Stimulated activated CD8-positive, alpha-beta memory T cell treated with anti-CD3 and anti-CD28 coated beads, Interleukin-2, amount 100 ng/mL, for 48 hours (primary cell): ENCODE measurements at places on chromosomes 4 and X.

DNA sequence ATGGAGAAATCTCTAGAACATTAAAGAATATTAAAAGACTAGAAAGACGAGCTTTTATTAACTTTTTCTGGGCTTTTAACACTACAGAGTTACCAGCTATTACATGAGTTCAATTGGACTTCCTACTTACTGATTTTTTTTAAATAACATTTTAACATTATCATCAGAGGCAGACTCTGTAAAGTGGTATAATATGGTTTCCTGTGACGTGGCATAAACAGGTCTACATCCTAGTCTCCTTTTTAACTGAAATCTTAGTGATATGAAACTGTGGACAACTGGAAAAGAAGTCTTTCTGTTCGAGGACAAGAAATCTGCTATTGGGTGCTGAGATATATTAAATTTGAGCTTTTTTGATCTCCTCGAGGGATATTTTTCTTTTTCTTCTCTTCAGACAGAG lies 48.7 kb upstream of the ABCG2 start:
- no peak for DNase-seq

GRCh38 chrX:111352424-111352823 lies 59.6 kb downstream of the DCX start:
- no peak for DNase-seq

GRCh38 chr4:44632733-44633132 lies 18.7 kb downstream of the YIPF7 start:
- DNase-seq, result no peak

DNA sequence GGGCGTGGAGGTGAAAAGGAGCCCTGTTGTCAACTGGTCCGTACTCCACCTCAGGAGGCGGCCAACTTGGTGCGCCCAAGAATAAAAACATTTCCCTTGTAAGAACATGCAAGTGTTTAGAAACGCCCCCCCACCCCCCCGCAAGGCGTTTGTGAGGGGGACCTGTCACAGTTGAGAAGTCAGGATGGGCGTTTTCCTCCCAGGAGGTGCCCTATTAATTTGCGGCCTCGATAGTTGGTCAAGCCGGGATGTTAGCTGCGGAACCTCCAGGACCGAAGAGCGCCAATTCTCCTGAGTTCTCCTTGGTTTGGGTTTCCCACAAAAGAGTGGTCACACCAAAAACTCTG lies 651 bp upstream of the SAP30 start:
- peak; percentile 26 for DNase-seq

- no peak for DNase-seq
Observed at GRCh38 chr4:48193096-48193836, 59.2 kb upstream of the TXK start.

DNA sequence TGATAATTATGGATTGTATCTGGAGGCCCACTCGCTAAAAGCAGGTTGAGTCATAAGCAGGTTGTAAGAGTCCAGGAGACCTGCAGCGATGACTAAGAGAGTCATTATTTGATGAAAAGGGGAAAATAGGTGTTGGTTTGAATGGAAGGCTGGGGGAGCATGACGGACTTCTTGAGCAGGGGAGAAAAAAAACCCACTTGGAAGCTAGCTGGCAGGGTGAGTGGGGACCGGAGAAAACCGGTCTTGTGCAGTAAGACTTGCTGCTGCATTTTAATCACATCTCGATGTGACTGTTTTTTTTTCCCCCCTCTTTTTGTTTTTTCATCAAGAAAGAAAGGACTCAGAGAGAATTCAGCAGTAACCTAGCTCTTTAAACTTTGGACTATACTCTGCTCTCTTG lies 90.0 kb downstream of the IGSF1 start:
- no peak for DNase-seq

- DNase-seq, result no peak
Observed at GRCh38 chr4:156374069-156374468, 420.4 kb upstream of the CTSO start.

GRCh38 chr4:43680421-43680820 lies 768.2 kb downstream of the KCTD8 start:
- DNase-seq, result no peak

DNA sequence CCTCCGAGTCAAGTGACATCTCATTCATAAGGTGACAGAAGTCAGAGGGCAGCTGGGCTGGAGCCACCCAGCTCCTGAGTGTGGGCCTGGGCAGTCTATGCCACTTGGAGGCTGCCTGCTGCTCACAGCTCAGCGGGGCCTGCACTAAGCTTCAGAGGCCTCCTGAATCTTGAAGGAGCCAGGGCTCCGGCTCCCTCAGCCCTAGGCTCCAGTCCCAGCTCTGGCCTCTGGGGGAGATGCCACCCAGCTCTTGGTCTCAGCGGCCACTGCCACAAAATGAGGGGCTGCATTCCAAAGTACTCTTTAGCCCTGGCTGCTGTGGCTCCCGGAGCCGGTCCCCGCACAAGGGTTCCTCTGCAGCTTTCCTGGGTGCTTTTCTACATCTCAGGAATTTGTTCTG lies 32.7 kb upstream of the PSAPL1 start:
- no peak for DNase-seq

DNA sequence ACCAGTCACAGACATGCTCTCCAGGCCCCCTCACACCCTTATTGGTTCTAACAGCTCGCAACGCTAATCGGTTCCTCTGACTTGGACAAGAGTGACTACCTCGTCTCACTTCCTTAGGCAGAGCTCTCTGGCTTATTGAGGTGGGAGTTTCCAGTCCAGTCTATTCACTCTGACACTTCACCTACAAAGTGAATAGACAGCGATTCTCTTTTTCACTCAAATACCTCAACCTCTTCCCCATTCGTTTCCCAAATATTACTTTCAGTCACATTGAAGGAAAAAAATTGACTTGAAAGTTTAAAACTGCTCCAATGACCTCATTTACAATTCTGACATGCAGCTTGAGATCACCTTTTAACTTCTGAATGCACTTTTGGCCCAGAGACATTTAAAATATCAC lies 17.7 kb downstream of the HELT start:
- DNase-seq, result no peak

GRCh38 chr4:147620315-147620714 lies 3.1 kb downstream of the TMEM184C start:
- no peak for DNase-seq

DNA sequence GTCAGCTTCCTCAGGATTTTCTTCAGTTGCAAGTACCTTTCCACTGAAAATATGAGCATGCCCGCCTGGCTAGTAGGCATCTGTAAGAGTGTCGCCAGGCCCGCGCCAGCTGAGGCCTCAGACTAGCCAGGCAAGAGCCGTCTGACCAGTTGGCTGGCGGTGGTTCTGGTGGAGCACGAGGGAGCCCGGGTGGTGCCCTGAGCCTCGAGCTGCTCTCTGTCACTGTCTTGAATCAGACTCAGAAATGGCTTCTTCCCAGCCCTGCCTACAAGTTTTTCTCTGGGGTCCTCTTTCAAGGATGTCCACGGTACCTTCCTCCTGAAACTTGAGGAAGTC lies 11.9 kb downstream of the GRPEL1 start:
- DNase-seq, result no peak

GRCh38 chr4:25308761-25309160 lies 3.8 kb upstream of the ZCCHC4 start:
- DNase-seq, result no peak

GRCh38 chr4:76120199-76120598 lies 28.0 kb downstream of the NUP54 start:
- DNase-seq, result no peak

DNA sequence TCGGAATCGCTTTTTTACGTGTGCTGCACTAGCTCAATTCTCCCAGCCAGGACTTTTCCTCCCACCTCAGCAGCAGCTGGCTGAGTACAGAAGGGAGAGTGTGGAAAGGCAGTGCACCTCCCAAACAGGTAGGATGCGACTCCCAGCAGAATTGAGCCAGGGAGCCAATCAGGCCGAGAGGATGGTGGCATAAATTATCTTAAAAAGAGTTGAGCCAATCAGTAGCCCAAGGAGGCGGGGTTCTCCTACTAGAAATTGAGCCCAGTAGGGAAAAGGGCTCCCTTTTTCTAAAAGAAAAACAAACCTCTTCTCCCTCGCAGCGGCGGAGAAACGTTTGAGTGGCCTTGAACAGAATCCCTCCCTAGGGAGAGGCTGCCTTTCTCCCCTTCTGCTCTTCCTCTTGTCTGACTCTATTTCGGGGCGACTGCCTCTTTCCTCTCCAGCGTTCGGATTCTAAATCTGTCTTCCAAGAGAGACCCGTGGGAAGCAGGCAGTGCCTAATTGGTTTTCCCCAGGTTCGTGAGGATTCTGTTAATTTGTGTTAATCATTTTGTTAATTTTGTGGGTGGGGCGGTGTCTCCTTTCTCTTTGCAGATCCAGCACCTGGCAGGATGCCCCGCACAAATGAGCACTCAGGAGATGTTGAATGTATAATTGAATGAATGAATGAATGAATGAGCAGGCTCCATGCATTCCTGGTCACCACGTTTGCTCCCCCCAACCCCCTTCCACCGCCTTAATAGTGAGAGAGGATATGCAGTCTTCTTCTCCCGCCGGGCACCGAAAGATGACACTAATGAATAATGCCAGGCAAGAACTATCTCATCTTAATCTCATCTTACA lies at the start of gene GABRG1:
TSS of gene GABRG1 (minus strand) at position 142 of the 843 bp plus-strand sequence. CDS start at position 1, 141 bp downstream.
- no peak for DNase-seq

- no peak for DNase-seq
Observed at GRCh38 chrX:131828482-131828881, 194.6 kb upstream of the STK26 start.
